ENCODE measurements at places on chromosomes 1 and 21.

DNA sequence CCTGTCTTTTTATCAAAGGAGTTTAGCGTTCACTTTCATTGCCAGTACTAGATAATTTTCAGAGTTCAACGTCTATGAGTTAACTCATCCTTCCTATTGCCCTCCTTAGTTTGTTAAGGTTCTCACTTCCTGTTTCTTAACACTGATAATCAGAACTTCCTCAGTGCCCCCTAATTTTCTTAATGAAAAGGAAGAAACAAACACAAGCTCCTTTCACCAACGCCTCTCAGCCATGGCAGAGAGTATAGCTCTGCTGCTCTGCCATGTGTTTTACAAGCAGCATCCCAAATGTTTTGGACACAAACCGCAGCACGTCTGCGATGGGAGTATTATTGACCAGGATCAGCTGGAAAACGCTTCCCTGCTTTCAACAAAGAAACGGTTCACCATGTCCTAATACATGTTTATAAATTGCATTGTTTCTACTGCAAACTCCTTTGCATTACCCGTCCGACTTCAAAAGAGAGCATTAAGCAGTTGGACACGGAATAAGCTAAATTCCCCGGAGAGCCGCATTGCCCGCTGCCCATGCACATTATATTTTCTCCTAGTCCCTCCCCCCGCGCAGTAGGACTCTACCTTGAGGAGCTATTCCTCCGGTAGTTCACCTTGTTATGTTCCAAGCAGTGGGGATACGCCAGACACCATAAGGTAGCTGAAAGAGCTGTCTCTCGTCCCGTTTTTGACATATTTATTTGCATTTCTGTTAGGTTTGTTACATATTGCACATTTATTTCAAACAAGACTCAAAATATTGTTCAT, 561 bp downstream of the OLFM3 start:
- DNase-seq = no peak

DNA sequence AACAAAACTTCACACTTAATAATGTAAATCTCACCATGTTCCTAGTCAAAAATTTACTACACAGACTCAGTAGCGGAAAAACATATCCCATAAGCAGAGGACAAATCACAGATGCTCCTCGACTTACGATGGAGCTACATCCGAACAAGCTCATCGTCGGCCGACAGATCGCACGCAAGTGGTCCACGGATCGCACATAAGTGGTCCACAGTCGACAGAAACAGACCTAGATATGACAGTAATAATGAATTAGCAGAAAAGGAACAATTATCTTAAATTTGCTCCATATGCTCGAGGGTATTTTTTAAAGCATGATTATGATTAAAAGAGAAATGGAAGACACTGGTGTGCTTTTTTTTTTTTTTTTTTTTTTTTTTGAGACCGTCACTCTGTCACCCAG, 36.3 kb downstream of the WDR4 start:
- DNase-seq = no peak

DNA sequence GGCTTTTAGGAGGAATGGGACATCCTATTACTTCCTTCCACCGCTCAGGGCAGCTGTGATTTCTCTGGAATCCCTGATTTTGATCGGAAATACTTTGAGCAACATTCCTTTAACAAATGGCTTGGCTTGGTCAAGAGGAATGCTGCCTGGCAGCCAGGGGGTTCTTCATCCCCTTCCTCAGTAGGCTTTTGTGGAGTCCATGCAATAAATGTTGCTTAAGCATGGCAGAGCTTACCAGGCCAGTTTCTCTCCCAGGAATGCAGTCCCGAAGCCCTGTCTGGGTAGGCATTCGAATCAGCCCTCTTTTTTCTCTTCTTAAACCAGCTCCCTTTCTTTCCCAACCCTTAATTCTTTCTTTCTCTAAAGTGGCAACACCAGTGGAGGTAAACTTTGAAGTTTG, 177.1 kb upstream of the KIAA0040 start:
- no peak for DNase-seq

GRCh38 chr1:21305900-21306189, 15.6 kb upstream of the ECE1 start:
- DNase-seq = no peak

DNA sequence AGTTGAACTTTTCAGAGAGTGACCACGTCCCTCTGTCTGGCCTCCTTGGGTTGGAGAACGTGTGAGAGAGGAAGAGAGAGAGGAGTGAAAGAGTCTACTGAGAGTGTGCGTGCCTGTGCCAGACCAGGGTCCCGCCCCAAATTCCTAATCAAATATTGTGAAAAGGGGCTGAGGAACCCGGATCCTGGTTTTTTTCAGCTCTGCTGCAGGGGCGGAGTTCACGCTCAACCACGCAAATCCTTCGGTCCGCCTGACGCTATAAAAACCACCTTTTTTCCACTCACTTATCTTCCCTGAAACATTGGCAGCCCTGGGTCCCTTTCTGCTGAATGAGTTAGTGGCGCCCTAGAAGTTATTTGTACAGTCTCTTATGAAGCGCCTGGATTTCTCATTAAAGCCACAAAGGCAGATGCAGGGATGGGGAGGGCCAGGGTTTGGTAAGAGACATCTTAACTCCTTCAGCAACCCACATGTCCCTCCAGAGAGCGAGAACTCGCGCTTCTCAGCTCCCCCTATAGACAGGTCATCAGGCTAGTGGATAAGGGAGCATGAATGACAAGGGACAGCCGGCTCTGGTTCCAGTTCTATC, at the start of gene FMOD:
Gene FMOD (minus strand): TSS at position 86 of the 589 bp plus-strand sequence. CDS start 2,852 bp downstream, outside the sequence.
- DNase-seq = no peak

DNA sequence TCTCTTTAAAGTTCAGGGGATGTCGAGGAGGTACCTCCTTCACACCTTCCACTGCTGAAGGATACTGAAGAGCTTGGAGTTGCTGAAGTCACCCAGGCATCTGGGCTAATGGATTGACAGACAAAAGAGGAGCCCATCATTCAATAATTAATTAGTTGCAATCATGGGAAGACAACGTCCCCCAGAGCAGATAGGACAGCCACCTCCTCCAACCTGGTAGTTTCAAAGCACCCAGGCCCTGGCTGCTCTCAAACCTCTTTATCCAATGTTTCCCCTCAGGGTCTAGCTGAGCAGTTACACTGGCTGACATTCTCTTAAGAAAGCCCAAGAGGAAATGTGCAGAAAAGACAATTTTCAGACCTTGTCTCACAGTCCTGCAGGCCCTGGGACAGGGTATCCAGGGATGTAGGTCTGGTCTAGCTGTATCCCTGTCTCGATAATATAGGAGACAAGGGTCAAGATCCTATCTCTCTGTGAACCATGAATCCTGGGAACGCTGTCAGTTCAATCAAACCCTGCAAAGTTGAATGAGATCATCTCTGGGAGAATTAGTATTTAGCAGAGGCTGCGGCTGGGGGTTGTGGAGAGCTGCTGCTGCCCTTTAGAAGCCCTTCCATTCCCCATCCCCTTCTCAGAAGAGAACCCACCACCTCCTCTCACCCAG, 1.1 kb downstream of the TSPAN2 start:
- DNase-seq = no peak

GRCh38 chr1:151827853-151828252, 3.7 kb downstream of the RORC start:
- DNase-seq = no peak

GRCh38 chr1:39886757-39887231, 3.5 kb upstream of the TRIT1 start:
- no peak for DNase-seq

GRCh38 chr1:94633051-94633450, 91.5 kb upstream of the F3 start:
- no peak for DNase-seq

GRCh38 chr1:85308833-85309350, 32.5 kb upstream of the BCL10 start:
- no peak for DNase-seq

DNA sequence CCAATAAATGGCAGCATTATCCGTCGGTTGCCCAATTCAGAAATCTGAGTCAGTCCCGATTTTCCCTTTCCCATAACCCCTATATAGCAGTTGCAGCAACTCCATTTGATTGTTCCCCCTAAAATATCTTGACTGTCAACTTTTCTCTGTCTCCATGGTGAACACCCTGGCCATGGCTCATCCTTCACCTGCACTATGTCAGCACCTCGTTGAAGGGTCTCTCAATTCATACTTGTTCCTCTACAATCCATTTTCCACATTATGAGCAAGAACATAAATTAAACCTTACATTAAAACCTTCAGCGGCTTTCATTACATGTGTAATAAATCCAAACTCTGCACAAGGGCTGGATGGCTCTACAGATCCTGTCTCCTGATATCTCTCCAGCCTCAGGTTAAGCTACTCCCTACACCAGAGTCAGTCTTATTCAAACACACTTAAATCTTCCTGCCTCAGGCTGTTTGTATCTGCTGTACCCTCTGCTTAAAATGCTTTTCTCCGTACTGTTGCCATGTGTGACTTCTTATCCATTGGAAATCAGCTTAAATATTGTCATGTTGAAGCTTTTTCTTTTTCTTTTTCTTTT, 87.3 kb downstream of the BACH1 start:
- no peak for DNase-seq

- no peak for DNase-seq
Observed at GRCh38 chr1:28927648-28928313, 13.4 kb downstream of the EPB41 start.

DNA sequence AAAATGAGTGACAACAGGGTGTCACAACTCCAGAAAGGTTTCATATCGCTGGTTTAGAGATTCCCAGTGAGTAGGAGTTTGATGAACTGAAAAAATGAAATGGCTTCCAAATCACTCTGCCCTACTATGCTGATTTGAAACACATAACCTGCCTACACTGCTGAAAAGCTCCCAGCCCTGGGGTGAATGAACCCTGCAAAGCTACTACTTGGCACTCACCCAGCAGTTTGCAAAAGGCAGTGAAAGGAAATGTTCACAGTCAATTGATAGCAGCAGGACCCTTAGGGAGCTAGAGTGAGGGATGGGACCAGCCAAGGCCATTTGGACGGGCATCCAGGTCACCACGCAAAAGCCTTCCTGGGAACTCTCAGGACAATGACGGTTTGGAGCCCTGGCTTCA, 44.4 kb upstream of the SRP9 start:
- DNase-seq = no peak
